Fibroblast of skin of abdomen (primary cell): ENCODE measurements at places on chromosomes 2 and 18.

DNA sequence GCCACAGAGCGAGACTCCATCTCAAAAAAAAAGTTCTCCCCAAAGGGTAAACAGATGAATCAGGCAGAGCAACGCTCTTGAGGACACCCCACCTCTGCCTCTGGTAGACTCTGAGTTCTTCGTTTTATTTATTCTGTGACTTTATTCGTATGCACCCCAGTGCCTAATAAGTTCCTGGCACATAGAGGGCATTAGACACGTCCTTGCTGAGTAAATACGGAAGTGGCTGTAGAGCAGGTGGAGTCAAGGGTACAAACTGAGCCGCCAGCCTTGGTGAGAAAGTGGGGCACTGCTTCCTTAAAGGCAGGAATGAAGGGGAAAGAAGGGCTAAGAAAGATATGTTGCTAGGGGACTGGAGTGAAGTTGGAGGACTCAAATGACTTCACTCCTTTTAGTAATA is 12.9 kb downstream of the SULT1C2 start:
- no peak for DNase-seq

GRCh38 chr18:25055076-25055475 is 296.9 kb downstream of the ZNF521 start:
- DNase-seq: peak; percentile 70

GRCh38 chr2:237665713-237666143 is 38.3 kb downstream of the LRRFIP1 start:
- no peak for DNase-seq

- no peak for DNase-seq
Observed at GRCh38 chr2:223918671-223919134, 26.4 kb downstream of the WDFY1 start.

GRCh38 chr2:54520687-54521086 is 64.6 kb downstream of the SPTBN1 start:
- DNase-seq: peak; percentile 97

DNA sequence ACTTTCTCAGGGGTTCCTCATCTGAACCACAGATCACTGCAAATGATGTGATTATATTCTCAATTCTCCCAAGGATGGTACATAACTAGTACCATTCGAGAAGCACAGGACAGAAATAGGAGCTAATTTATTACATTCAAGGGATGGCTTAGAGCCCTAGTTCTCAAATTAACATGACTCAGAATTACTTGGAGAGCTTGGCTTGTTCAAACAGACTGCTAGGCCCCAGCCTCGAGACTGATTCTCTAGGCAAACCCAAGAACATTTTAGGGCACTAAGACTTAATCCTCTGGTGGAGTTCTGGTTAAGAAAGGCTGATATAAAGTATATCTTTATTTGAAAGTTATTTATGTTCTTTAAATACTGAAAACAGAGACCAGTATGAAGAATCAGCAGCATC is 35.8 kb downstream of the HIBCH start:
- DNase-seq: peak; percentile 14

- DNase-seq: no peak
Observed at GRCh38 chr2:216008387-216008786, 5.0 kb downstream of the MREG start.

GRCh38 chr2:208000701-208001395 is 24.5 kb downstream of the PLEKHM3 start:
- DNase-seq: peak; percentile 7

DNA sequence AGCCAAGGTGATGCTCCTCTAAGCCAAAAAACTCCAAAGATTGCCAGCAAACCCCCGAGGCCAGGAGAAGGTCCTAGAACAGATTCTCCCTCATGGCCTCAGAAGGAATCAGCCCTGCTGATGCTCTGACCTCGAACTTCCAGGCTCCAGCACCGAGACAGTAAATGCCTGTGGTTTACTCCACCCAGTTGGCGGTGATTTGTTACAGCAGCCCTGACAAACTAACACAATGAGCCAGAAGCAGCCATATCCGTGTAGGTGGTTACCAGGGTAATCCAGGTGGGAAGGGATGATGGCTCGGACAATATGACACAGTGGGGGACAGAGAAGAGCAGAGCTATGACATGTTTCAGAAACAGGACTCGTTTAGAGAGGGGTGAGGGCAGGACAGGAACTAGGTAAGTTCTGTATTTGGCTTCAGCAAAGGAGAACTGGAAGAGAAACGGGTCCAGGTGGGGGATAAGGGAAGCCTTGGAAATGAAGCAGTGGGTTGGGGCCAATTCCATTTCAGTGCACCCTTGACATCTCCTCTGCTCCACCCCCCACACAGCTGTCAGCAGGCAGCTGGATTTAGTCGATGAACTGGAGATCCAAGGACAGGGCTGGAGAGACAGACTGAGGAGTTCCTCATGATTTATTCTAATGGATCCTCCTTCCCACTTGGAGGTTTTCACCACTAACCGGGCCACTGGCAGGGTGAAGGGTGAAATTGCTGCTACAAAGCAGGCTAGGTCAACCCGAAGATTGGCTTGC is 179.7 kb upstream of the SH3BP4 start:
- peak; percentile 58 for DNase-seq

DNA sequence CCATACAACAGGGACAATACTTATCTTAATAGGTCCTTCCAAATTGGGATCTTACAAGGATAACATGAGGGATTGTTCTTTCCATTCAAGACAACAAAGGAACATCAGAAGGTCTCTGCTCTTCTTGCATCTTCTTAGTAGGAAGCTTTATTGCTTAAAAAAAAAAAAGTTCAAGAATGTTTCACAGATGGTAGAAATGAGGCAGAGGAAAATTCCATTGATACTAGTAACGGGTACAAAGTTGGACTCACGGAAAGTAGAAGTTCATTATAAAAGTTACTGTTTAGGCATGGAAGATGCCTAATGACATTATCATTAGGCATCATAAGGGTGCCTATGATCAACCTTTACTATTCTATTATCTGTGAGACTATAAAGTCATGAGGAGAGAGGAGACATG is 136.2 kb downstream of the LAMA3 start:
- DNase-seq: peak; percentile 16

GRCh38 chr18:5424903-5425664 is 118.7 kb downstream of the EPB41L3 start:
- peak; percentile 40 for DNase-seq

DNA sequence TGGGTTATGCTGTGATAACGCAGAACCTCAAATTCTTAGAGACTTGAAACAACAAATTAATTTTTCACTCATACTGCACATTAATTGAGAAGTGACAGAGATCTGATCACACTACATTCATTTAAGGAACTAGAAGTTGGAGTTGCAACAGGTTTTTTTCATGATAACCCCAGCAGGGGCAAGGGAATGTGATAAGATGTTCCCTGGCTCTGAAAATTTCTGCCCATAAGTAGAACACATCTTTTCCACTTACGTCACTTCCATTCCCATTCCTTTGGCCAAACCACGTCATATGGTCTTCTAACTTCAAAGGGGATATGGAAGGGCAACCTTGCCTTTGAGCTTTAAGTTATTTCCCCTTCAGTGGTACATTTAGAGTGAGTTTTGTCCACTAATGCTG is 29.7 kb upstream of the PSME4 start:
- DNase-seq: peak; percentile 21

GRCh38 chr2:175585496-175585895 is 404.0 kb upstream of the ATP5MC3 start:
- DNase-seq: no peak

- no peak for DNase-seq
Observed at GRCh38 chr2:207484444-207485391, 45.0 kb upstream of the CREB1 start.

- peak; percentile 54 for DNase-seq
Observed at GRCh38 chr2:234218266-234219045, 168.0 kb downstream of the SPP2 start.

DNA sequence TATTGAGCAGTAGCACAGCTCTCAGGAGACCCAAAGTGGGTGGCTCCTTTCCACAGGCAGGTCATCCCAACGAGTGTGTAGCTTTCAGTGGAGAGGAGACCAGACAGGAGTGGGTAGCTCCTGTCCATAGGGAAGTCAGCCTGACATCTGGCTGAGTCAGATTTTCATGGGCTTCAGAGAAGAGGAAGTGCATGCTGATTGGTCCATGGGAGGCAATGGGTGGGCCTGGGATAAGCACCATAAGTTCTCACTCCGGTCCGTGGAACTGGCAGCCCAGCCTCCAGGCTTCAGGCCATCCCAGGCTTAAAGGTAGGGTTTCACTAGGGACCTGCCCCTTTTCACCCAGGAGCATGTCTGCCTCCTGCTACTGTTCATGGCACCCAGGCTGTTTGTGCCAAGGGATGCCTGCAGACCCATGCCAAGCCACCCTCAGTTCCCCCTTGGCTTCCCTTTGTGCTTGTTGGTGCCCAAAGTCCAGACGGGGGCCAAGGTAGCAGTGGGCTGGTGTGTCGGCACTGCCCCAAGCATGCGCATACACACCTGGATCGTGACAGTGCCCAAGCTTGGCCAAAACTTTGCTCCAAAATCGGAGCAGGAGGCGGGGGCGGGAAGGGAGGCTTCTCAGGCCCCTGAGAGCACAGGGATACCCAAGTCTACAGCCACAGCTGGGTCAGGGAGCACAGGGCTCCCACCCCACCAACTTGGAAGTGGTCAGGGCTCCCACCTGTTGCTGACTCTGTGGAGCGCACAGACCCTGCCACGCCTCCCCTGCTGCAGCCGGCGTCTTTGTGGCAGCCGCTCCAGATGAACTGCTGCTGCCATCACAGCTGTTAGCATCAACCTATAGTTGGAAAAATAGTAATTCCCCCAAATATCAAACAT is 26.4 kb downstream of the MARCHF7 start:
- no peak for DNase-seq
